ENCODE measurements at places on chromosomes 1 and 21.

GRCh38 chr21:35075546-35075945 lies 26.4 kb upstream of the RUNX1 start:
- no peak for DNase-seq

GRCh38 chr1:151984313-151984956 lies 9.2 kb downstream of the S100A10 start:
- no peak for DNase-seq

DNA sequence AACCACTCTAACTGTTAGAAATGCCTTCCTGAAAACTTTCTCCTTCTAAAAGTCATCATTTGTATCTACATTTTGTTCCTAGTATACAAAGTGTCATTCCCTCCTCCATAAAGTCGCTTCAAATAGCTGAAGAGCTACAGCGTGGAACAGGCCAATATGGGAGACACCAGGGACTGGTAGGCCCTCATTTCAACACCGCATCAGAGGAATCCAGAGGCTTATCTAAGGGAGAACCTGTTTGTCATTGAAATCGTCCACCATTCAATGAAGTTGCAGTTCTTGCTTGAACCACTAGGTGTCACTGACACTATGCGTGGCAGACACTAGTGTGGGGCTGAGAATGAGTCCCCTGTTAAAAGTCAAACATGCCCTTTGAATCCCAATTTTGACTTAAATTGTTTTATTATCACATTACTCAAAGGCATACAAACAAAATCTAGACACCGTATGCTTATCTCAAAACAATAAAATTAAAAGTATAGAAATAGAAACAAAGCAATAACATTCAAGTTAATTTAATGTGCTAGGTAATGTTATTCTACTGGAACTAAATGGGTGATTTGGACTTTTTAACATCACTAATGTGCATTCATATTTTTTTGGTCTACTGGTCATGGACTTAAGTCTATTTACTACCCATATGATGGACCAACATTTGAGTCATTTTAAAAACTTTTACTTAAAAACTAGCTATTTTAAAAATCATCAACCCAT lies 182.3 kb downstream of the FCRL5 start:
- DNase-seq = no peak

DNA sequence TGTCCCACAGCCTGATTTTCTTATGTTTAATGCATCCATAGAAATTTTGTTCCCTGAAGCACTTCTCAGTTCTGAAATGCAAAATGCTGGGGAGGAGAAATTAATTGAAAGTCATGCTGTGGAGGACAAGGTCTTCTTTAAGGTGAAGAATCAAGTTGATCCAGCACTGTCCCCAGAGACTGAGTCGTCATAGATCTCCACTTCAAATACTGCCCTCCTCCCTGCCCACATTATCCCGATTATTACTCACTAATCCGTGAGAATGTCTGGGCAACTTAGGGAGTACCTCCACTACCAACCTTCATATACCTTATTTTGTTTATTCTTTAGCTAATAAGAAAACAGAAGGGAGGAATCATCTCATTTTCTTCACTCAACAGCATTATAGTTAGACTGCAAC lies 70.0 kb upstream of the FMN2 start:
- DNase-seq = no peak

DNA sequence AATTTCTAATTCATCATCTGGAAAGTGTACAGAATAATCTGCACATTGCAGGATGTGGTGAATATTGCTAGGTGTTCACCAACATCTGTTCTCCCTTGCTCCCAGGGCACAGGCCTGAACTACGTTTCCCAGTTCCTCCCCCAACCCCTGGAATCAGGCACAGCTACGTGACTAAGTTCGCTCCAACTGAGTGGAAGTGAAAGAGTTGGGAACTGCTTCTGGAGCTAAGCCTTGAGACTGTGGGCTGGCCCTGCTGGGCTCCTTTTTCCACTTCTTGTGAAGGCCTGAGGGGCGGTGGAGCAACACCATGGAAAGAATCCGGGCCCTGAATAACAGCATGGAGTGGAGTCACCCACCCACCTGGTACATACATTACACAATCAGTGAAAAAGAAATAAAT lies 534.6 kb downstream of the SMYD3 start:
- no peak for DNase-seq

Measured in activated CD4-positive, alpha-beta T cell treated with anti-CD3 and anti-CD28 coated beads, Interleukin-2, amount 50 U/mL, for 1 hour (primary cell).